ENCODE measurements at places on chromosomes 1 and 21.

- DNase-seq = no peak
These were observed 59.1 kb downstream of the PRDX6 start for GRCh38 chr1:173536223-173536622.

GRCh38 chr1:30353637-30354036 is 369.7 kb downstream of the MATN1 start:
- peak; percentile 6 for DNase-seq

GRCh38 chr1:170663404-170664092 is 383 bp upstream of the PRRX1 start:
- DNase-seq = no peak

DNA sequence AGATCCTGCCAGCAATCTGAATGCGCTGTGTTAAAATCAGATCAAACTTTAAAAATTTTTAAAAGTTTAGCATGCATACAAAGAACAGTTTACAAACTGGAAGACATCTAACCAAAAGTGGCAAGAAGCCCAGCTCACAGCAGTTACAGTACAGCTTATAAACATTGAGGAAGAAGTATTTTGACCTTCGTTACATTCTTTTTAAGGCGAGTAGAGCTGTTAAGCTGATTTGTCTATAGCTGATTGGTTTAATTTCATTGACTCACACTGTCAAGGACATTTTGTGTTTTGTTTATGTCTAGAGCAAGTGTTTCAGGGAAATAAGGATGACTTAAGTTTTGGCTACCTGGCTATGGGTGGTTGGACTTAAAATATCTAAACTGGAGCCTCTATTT is 3.0 kb upstream of the PGM1 start:
- no peak for DNase-seq

DNA sequence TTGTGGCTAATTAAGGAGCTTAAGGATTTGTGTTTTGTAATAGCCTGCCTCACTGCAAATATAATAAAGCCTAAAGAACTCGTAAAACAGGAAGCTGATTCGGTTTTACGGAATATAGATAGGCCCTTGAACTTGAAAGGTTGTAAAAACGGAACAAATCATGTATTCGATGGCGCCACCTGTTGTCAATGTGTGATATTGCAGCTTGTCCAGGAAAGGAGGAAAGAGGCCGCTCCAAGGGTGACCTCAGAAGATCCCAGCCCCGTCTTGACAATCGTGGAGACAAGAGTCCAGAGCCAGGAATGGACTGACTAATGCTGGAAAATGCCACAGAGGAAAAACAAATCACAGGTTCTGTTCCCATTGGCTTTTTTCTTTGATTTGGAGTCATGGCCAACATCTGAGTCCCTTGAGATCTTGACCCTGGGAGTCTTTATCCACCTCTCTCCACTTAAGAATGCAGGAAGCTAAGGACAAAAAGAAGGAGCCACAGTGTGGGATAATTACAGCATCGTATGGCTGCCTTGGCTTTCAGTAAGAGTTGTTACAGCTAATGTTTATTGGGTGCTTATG is 7.0 kb upstream of the IGSF21 start:
- peak; percentile 56 for DNase-seq

GRCh38 chr1:58702261-58703141 is 2.6 kb upstream of the MYSM1 start:
- no peak for DNase-seq

DNA sequence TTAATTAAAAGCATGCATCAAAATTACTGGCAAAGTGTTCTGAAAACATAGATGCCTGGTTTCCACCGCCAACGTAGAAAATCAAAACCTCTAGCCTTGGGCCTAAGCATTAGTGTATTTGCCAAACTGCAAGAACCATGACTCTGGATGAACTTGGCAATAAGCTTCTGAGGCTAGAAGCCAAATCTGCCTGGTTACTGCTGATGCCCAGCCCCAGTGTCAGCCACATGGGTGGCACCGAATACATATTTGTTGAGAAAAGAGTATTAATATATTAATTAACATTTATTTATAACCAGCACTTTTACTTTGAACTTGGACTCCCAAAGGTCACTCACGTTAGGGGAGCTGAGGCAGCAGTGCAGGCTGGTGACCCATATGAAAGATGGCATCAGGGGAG is 140.6 kb upstream of the HMGB4 start:
- no peak for DNase-seq

DNA sequence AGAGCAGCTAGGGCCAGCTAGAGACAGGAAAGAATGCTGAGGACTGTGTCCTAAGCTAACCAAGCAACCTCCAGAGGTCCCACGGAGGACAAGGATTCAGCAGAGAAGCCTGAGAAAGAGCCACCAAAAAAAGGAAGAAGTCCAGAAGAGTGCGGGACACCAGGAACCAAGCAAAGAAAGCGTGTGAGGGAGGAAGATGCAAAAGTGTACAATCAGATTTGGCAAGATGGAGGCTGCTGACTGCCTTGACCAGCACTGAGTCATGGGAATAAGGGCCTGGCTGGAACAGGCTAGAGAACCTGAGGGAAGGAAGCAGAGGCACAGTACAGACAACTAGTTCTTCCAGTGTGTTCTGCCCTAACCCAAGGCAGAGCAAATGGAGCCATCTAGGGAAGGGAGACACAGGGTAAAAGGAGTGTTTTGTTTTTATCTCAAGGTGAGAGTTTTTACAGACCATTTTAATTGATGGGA is 18.5 kb downstream of the TP53BP2 start:
- DNase-seq = peak; percentile 9

- DNase-seq = no peak
These were observed 20.0 kb downstream of the HTR6 start for GRCh38 chr1:19684677-19685076.

DNA sequence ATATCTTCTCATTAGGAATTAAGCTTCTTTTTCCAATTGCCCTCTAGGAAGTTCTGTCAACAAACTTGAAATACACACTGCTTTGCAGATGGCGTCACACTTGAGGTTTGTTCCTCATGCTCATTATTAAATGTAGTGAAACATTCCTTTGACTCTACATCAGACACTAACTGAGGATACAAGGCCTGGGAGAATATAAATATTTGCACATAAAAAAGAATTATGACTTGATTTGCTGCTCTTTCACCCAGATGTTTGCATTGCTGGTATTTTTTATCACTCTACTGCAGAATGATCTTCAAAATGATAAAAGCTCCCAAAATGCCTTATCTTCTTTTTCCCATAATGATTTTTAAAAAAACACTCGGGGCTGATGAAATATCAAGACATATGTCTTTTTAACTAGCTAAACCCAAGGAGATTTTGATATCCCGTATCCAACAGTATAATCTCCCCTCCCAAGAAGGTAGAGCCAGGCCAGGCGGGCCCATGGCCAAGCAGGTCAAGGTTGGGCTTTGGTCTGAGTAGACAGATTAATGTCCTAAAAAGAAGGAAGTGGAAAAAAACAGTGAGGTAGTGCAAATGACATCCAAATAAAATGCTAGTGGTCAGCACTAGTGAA is 264.6 kb downstream of the HHIPL2 start:
- DNase-seq = peak; percentile 69

- no peak for DNase-seq
These were observed 18.0 kb downstream of the PIK3C2B start for GRCh38 chr1:204476563-204476962.

GRCh38 chr1:61853583-61853982 is 111.3 kb downstream of the PATJ start:
- DNase-seq = peak; percentile 15

GRCh38 chr1:86860020-86860419 is 53.9 kb downstream of the SELENOF start:
- DNase-seq = no peak

DNA sequence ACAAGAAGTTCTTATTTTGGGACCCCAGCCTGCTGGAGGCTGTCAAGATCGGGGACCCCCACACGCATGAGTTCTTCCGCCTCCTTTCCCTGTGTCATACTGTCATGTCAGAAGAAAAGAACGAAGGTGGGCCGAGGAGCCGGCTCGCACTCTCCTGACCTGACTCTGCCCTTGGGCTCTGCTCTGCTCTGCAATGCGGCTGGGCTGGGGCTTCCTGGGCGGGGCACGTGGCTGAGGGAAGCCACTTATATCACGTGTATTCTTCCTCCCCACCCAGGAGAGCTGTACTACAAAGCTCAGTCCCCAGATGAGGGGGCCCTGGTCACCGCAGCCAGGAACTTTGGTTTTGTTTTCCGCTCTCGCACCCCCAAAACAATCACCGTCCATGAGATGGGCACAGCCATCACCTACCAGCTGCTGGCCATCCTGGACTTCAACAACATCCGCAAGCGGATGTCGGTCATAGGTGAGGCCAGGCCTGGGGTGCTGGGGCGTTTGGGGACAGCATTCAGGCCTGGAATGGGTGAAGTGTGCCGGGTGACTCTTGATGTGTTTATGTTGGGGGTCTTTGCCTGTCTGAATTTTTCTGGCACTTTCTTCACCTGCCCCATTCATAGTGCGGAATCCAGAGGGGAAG is 17.6 kb downstream of the ATP8B2 start:
- no peak for DNase-seq

DNA sequence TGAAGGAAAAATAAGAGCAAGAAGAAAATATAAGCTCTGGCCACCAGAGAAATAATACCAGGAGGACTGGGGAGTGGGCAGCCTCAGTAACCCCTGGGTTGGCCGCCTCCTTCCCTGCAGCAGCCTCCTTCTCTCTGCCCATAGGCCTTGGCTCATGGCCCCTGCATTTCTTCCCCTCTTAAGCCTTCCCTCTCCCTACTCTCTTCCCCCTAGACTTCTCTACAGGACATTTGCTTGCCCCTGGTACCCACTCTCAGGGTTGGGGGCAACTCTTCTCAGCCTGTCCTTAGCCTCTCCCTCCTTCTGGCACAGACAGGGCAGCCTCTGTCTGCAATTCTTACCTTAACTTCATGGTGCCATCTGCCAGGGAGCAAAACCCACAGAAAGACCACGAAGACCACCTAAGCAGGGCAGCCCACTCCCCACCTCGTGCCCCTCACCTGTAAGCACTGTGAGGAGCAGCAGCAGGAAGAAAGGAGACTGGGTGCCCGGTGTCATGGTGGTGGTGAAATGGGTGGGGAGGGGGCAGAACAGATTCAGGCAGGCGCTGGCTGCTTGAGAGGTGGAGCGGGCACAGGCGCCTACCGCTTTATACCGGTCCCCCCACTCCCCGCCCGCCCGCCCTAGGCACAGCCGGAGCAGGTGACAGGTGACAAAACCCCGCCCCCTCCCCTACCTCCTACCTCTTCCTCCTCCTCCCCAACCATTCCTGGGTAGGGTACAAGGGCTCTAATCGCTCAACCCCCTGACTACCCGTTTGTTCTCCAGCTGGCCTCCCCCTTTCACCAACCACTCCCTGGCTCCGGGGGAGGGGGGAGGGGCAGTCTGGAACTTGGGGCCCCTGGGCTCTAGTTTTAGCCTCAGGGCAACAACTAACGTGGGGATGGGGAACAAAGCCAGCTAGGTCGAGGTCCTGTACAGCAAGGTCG is 15.1 kb downstream of the THBS3 start:
- DNase-seq = no peak

- DNase-seq = no peak
These were observed 454.3 kb downstream of the AJAP1 start for GRCh38 chr1:5108740-5109139.

- DNase-seq = no peak
These were observed 2.8 kb downstream of the FOXD2 start for GRCh38 chr1:47440599-47441081.

- DNase-seq = no peak
These were observed 15.2 kb upstream of the VTCN1 start for GRCh38 chr1:117225931-117226330.

DNA sequence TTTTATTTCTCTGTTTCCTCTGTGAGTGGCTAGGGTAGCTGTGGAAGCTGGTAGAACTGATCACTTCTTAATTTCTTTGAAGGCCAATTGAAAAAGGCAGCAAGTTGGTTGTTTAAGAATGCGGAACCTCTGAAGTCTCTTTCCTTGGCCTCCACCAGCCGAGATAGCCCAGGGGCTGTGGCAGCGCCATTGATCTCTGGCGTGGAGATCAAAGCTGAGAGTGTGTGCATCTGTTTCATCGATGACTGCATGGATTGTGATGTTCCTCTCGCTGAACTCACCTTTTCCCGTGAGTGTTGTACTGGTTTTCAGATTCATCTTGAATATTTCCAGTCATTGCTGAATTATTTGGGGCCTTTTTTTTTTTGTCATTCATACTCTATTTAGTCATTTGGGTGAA is 97.7 kb downstream of the VPS13D start:
- DNase-seq = no peak

GRCh38 chr1:30478283-30478682 is 245.1 kb downstream of the MATN1 start:
- no peak for DNase-seq

DNA sequence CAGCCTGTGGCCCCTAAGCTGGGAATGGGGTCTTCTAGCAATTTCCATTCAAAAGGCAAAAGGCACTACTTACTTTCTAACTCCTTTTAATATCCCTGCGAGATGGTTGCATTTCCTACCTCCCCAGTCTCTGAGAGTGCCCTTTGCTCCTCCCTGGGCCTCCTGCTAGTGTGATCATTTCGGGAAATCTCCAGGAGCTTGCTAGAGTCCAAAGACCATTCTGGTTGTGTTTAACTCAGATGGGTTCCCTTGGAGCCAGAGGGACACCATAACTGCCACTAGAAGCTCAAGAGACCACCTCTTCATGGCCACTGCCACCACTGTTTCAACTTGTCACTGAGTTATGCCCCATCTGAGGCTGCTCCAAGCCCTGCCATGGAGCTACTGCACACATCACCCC is 34.4 kb upstream of the CYP4B1 start:
- no peak for DNase-seq

- DNase-seq = no peak
These were observed 924 bp downstream of the HMCN1 start for GRCh38 chr1:185734929-185735700.

- DNase-seq = no peak
These were observed 416.0 kb downstream of the SIPA1L2 start for GRCh38 chr1:232213928-232214327.

- DNase-seq = no peak
These were observed at the start of gene SPSB1 for GRCh38 chr1:9292361-9293240. Gene SPSB1, plus strand, starts transcription at chr1:9292894. Its CDS starts 62,998 bp downstream, at chr1:9355892.

GRCh38 chr1:236545621-236546169 is 21.9 kb downstream of the LGALS8 start:
- DNase-seq = no peak

GRCh38 chr1:103937763-103938357 is 188.2 kb downstream of the AMY1C start:
- no peak for DNase-seq

DNA sequence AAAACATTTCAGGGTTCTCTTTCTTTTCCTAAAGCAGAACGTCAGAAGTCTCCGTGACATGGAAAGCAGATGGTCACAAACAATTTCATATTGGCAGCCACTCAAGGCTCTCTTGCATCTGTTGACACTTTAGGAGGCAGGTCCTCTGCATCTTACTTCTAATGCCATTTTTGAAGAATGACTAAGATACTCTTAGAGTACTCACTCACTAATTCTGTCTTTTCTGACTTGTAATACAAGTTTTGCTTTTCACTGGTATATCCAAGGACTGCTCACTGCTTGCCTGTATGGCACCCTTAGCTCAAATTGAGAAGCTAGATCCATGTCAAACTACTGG is 68.3 kb downstream of the PRRX1 start:
- no peak for DNase-seq

- no peak for DNase-seq
These were observed 11.8 kb upstream of the F3 start for GRCh38 chr1:94553323-94553730.

- DNase-seq = peak; percentile 96
These were observed at the start of gene SCYL3 for GRCh38 chr1:169893645-169894423. Gene SCYL3, minus strand, starts transcription at chr1:169893896. Its CDS starts 5,056 bp downstream, at chr1:169888840.
